ENCODE measurements at places on chromosomes 11 and 22. TPM values are rescaled to one million over a fixed set of nuclear protein-coding genes. Genes with fewer than 3 reads are reported as not detected.

DNA sequence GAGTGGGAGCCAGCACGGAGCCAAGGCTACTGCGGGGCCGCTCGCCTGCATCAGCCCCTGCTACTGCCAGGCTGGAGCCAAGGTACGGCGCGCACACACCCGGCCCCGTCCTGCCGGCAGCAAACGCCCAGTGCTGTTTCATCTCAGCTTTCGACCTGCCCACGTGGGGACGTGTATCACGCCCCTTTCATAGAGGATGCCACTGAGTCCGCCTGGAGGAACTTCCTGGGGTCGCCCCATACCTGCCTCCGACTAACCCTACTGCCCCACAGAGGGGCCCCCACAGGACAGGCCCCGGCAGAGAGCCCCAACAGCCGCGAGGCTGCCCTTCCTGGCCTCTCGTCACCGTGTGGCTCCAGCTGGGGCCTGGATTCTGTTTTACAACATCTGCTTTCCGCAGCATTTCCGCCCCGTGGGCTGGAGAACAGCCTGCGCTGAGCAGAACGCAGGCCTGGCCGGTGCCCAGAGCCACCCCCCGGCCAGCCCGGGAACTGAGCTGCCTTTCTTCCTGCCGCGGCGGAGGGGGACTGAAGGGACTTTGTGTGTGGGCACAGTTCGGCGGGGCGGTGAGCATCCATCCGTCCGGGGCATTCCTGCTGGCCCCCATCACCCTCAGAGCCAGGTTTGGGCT lies 22.9 kb upstream of the ARHGAP8 start:
- no peaks in the 10 kb centered on the region for H3K36me3 ChIP-seq
- H3K27ac ChIP-seq: no peak overlapping the region
- no peaks in the 10 kb centered on the region for H3K27me3 ChIP-seq
- H3K4me1 ChIP-seq: peaks cover 28% of the 10 kb centered on the region
- no peak for DNase-seq

DNA sequence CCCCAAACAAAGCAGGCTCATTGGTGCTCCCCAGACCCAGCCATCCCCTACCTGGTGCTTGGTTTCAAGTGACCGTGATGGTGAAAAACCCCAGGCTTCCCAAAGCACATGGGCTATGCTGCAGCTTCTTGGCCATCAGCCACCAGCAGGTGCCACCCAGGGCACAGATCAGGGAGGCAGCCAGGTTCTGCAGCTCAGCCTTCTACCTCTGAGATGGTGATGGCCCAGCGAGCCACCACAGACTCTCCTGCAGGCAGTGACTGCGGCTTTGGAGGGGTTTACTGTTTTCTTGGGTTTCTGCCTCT lies 70.0 kb upstream of the ALX4 start:
- no peaks in the 10 kb centered on the region for H3K36me3 ChIP-seq
- H3K4me1 ChIP-seq: no peaks in the 10 kb centered on the region
- H3K27me3 ChIP-seq: peaks cover 35% of the 10 kb centered on the region
- H3K27ac ChIP-seq: no peak overlapping the region
- no peak overlapping the region for H3K4me3 ChIP-seq
- no peak for DNase-seq

MS4A3 gene
- total RNA-seq: not detected

GRCh38 chr11:10209326-10209725 lies 84.7 kb downstream of the SBF2 start:
- no peak overlapping the region for H3K4me3 ChIP-seq
- no peak for DNase-seq

DNA sequence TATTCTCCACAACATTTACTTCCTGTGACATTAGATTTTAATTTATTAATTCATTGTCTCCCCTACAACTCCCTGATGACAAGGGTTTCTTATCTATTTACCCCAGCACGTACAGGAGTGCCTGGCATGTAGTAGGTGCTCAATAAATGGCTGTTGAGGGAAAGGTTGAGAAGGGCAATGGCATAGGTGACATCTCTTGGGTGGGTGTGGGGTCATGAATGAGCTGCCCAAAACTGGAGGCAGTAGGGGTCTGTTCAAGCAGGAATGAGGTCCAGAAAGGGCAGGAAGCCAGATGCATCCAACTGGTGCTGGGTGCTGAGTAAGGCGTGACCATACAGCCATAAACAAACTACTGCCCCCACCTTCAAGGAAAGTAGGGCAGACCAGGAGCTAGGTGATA lies 2.8 kb downstream of the VWCE start:
- DNase-seq: no peak
- no peak overlapping the region for H3K27ac ChIP-seq
- H3K36me3 ChIP-seq: no peaks in the 10 kb centered on the region
- no peak overlapping the region for H3K4me3 ChIP-seq
- peaks cover 23% of the 10 kb centered on the region for H3K4me1 ChIP-seq
- H3K27me3 ChIP-seq: peaks cover 43% of the 10 kb centered on the region

CACNA1I gene
- total RNA-seq: 28.8 TPM

Measured in T-cell (primary cell).